ENCODE measurements at places on chromosomes 4 and X.

DNA sequence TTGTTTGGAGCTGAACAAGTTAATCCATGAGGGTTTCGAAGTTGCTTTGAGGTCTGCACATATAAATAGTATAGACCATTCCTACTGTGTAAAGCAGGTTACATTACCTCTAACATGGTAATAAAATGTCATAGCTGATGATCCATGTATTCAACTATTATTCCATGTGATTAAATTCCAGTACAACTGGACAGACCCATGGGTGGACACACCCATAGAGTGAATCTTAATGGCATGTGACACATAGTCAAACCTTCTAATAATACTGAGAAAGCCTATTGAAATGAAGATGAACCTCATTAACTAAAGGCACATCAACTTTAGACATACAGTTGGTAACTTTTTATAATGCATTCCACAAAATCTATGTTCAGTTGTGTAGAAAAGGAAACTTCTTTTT, 28.5 kb downstream of the FHIP1A start:
- no peak for DNase-seq

DNA sequence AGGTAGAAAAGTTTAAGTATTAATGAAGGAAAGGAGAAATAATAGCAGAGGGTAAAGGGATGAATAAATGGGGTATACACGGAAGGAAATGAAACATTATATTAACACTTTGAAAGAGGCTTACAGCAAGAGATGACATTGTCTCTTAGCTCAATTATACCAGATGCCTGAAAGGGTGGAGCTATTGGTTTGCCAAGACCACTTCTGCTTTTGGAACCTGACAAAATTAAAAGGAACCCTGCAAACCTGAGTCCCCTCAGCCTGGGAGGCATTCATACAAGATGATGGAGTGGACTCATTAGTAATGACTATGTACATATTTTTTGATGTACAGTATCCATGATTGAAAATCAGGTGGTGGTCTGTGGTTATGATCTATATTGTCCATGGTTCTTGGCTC, 45.1 kb upstream of the HPF1 start:
- no peak for DNase-seq

GRCh38 chr4:48270523-48270897, 872 bp upstream of the TEC start:
- no peak for DNase-seq

DNA sequence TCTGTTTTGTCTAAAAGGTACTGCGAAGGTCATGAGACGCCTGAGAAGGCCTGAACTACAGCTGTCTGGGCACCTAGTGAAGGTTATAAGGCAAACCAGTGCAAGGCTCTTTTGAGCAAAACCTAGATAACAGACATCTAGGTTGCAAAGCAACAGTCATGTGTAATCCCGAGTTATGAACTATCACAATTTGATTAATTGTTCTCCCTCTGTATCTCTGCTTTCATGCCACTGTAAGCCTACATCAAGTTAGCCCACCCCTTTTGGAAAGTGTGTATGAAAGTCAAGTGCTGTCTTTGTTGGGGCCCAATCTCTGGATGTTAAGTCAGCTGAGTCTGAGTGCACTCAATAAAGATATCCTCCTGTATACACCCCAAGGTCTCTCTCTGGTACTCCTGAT, 31.9 kb upstream of the UGT2B7 start:
- no peak for DNase-seq

GRCh38 chr4:16027626-16028025, 56.2 kb downstream of the PROM1 start:
- DNase-seq, result no peak

DNA sequence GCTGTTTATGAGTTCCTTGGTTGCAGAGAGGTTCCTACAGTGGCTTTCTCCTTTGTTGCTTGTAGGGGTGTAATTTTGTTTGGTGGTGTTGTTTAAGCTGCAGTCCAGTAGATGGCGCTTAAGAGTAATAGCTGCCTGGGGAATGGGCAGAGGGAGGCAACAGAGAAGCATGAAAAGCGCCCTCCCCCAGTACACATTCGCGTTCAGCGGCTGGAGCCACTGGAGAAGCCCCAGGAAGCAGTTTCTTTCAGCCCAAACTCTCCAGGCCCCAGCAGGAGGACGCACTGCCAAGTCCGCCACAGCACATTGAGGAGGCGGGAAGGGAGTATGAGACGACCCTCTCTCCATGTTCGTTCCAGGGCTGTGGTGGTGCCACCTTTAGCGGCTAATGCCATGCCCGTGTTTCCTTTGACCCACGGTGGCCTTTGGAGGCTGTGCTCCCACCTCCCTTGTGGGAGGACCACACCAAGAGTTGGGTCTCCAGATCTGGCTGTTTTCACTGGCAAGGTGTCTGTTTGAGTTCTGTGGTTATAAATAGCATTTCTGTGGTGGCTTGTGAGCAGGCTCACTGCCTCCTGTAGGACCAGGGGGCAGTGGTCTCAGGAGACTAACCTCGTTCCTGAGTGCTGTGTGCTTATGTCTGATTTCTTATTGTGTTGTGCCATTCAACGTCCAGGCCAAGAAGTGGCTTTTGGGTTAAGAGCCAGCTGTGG, 252.3 kb downstream of the ARHGAP10 start:
- peak; percentile 57 for DNase-seq

- no peak for DNase-seq
Observed at GRCh38 chr4:7716010-7716721, 223.5 kb downstream of the AFAP1 start.

GRCh38 chrX:77969538-77969937, at the start of gene PGAM4:
Gene PGAM4 (minus strand): TSS chrX:77969638. CDS start chrX:77969638, 0 bp downstream.
- no peak for DNase-seq

GRCh38 chr4:56424697-56425514, 10.5 kb downstream of the PPAT start:
- peak; percentile 20 for DNase-seq

- DNase-seq, result no peak
Observed at GRCh38 chr4:74235135-74235534, 73.1 kb upstream of the EPGN start.

GRCh38 chr4:25919676-25920075, 5.7 kb downstream of the SMIM20 start:
- DNase-seq, result no peak

DNA sequence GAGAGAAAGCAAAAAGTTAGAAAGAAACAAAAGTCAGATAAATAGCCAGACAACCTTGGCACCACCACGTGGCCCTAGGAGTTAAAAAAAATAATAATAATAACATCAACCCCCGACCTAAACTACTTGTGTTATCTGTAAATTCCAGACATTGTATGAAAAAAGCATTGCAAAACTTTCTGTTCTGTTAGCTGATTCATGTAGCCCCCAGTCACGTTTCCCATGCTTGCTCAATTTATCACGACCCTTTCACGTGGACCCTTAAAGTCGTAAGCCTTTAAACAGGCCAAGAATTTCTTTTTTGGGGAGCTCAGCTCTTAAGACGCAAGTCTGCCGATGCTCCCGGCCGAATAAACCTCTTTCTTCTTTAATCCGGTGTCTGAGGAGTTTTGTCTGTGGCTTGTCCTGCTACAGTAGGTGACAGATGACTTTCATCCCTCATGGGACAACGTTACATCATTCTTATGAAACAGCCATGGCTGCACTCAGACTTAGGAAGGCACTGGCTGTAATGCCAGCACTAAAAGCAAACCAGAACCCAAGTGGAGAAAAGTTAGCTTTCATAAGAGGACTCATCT, 520 bp downstream of the ACOX3 start:
- no peak for DNase-seq

DNA sequence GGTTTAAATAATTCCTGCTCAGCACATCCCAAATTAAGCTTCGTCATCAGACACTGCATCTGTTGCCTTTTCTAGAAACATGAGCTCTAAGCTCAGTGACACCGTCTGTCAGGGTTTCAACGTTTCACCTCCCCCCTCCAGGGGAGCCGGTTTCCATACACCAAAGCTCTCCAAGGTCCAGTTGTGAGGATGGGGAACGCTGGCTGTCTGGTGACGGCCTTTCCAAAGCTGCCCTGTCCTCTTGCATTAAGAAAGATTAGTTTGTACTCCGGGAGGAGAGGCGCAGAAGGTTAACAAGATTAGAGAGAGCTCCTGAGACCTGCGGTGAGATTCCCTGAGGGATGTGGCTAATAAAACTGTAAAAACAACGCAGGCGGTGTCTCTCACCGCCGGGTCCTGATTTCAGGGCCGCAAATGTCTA, 43.2 kb downstream of the ASMT start:
- DNase-seq, result no peak

DNA sequence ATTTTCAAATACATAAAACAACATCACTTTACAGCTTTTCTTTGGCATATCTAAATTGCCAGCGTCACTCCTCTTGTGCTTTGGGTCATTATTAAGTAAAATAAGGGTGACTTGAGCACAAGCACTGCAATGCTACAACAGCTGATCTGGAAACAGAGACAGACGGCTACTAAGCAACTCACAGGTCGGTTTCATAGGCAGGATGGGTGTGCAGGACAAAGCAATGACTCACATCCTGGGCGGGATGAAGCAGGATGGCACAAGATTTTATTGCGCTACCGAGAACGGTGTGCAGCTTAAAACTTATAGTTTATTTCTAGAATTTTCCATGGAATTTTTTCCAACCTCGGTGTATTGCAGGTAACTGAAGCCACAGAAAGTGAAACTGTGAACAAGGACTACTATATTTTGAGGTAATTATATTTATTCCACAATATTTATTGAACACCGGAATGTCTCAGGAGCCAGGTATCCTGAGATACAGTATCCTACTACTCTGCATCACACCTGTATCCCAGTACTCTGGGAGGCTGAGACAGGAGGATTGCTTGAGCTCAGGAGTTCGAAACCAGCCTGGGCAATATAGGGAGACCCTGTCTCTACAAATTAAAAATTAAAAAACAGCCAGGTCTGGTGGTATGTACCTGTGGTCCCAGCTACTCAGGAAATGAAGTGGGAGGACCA, 215.5 kb downstream of the APBB2 start:
- no peak for DNase-seq

GRCh38 chr4:153159728-153160221, 44.5 kb upstream of the TRIM2 start:
- no peak for DNase-seq

DNA sequence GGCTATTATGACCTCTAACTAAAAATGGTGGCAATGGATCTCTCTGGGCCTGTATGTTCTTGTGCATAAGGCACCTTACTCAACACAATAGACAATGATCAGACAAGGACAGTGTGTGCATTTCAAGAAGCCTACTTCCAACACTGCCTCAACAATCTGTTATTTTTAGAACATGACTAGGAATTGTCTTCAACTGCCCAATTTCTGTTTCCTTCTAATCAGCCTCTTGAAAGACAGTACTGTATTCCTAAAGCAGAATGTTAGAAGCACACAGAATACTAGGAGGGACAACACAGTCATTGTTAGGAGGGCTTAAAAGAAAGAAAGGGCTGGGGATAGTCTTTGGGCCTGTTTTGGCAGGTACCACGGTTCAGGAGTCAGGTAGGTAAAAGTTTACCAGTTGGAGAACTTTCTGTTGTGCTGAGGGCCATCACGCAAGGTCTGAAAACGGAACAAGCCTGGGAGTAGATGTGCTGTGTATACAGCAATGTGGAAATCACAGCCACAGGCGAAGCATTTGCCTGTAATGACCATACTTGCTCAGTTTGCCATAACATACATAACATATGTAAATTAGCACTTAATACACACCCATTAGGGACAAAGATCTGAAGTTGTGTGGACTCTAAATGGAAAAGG, 100.8 kb upstream of the ATXN3L start:
- DNase-seq, result no peak

- DNase-seq, result no peak
Observed at GRCh38 chr4:143184217-143184502, 557 bp upstream of the USP38 start.

GRCh38 chr4:10111067-10111801, 5.4 kb downstream of the WDR1 start:
- DNase-seq, result no peak

DNA sequence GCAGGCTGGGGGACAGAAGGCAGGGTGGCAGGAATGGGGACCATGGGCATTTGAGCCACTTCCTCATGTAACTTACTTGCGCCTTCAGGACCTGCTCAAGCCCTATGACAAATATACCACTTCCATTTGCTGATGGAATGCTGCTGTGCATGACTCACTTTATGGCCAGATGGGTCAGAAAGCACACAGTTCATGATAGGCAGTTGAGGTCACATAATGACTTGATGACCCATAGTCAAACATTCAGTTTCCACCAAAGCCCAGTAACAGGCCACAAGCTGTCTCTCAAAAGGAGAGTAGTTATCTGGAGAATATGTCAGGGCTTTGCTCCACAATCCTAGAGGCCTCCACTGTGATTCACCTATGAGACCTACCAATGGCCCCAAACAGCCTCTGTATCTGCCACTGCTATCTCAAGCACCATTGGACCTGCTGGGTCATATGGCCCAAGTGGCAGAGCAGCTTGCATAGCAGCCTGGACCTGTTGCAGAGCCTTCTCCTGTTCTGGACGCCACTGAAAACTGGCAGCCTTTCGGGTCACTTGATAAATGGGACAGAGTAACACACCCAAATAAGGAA, 5.3 kb upstream of the PAPSS1 start:
- no peak for DNase-seq

DNA sequence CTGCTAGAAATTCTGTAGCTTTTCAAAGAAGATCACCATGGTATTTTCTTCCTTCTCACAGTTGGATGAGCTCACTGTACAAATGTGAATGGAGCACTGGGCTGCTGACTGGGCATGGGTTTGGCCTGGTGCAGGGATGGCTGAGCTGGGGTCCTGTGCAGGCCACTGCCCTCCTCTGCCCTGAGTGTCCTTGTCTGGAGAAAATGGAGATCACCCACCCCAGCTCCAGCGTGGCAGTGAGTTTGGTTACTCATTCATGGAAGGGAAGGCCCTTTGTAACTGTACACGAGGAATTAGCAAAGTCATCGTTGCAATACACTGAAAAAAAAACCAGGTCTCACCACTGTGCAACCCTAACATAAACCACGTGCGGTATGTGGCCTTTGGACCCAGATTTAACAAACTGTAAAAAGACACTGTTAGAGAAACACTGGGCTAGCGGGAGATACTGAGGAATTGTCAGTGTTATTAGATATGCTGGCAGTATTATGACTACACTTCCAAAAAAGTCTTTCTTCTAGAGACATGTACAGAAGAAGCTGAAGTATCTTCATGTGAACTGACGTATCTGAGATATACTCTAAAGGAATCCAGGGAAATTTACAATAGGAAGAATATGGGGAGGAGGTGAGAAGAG, 16.1 kb upstream of the TBC1D14 start:
- no peak for DNase-seq

DNA sequence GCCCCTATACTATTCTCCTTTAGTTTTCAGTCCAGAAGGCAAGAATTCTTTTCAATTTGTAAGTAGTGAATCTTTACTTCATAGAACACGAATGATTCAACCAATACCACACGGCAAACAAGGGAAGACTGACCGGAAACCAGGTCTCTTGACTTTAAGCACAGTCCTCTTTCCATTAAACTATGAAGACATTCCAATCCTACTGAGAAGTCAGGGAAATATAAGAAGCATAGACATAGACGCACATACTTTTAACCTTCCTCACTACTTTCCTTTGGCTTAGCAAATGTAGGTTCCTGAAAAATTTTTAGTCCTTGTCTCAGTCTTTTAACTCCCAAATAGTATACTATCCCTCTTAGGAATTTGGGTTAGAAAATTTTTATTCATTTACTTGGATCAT, 9.1 kb downstream of the CHRDL1 start:
- DNase-seq, result no peak

- no peak for DNase-seq
Observed at GRCh38 chr4:89511776-89512175, 204.2 kb upstream of the GPRIN3 start.

GRCh38 chr4:72496119-72496518, 72.9 kb downstream of the ADAMTS3 start:
- DNase-seq, result no peak

- DNase-seq, result no peak
Observed at GRCh38 chrX:28491322-28491721, 95.9 kb upstream of the IL1RAPL1 start.

GRCh38 chr4:169099771-169100180, 89.7 kb upstream of the CBR4 start:
- DNase-seq, result no peak
